Thoracic aorta (tissue), 2 donors: ENCODE measurements at places on chromosomes 7 and 10.

DNA sequence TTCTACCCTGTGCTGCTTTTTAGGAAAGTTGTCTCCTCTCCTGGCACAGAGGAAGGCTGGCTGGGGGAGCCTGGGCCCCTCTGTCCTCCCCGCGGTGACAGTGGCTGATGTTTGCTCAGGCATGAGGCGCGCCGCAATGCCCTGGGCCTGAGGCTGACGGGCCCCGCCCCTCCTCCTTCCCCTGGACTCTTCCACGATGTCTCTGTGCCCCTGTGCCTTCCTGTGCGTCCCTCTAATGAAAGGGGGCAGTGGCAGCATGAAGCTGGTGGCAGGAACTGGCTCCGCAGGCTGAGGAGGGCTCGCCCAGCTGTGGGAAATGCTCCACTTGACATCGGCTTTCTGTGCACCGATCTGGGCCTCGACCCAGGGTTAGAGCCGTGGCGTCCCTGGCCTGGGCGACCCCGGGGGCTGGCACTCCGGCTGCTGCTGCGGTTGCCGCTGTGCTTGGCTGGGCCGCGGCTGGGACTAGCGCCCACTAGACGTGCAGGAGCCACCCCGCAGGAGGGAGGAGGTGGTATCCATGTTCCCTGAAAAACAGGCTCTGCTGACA is 67.9 kb downstream of the ZNF680 start:
- DNase-seq = no peak

DNA sequence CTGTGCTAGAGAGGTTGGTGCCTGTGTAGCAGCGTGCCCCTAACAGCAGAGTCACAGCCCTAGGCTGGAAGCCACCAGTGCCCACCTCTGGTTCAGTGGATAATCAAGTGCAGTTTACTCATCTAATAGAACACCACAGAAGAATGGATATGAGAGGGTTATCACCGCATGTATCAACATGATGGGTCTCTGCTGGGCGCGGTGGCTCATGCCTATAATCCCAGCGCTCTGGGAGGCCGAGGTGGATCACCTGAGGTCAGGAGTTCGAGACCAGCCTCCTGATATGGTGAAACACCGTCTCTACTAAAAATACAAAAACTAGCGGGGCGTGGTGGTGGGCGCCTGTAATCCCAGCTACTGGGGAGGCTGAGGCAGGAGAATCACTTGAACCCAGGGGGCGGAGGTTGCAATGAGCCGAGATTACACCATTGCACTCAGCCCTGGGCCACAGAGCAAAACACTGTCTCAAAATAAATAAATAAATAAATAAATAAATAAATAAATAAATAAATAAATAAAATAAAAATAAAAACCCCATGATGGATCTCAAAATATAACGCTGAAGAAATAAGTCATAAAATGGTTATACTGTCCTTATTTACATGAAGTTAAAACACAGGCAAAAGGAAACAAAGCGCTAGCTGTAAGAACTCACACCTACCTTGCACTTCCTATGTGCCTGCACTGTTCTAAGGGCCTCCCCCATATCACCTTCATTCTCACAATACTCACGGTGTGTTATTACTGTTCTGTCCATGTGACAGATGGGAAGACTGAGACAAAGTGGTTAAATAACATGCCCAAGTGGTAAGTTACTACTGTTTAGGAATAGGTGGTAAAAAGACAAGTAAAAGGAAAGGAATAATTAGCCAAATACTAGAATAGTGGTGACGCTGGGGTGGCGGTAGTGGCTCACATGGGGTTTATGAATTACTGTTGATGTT is 70.9 kb downstream of the AMZ1 start:
- no peak for DNase-seq

DNA sequence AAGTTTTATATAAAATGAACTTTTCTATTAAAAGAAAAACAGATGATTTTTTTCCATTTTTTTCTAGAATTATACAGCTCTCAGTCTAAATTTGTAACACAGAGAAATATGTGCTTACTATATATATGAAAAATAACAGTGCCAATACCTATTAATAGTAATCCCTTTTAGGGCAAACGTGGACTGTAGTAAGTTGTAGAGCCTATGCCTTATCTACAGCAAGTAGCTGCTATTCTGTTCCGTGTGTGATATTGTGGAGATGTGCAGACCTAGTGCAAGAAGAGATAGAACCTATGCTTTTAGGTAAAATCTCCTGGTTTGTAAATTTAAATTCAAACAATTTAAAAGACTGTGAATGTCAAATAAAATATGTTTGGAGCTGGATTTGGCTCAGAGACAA is 72.9 kb downstream of the FAS start:
- DNase-seq = no peak

DNA sequence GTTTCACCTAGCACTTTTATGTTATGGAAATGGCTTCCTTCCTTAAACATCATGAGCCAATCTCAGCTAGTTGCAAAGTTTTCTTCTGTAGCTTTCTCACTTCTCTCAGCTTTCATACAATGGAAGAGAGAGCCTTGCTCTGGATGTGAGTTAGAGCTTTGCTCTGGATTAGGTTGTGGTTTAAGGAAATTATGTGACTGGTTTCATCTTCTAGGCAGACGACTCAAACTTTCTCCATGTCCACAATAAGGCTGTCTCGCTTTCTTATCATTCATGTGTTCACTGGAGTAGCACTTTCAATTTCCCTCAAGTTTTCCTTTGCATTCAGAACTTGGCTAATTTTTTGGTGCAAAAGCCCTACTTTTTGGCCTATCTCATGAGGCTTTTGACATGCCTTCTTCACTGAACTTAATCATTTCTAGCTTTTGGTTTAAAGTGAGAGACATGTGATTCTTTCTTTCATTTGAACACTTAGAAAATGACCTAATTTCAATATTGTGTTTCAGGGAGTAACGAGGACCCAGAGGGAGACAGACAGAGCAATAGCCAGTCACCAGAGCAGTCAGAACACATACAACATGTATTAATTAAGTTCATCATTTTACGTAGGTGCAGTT is 49.8 kb downstream of the CNOT4 start:
- no peak for DNase-seq

DNA sequence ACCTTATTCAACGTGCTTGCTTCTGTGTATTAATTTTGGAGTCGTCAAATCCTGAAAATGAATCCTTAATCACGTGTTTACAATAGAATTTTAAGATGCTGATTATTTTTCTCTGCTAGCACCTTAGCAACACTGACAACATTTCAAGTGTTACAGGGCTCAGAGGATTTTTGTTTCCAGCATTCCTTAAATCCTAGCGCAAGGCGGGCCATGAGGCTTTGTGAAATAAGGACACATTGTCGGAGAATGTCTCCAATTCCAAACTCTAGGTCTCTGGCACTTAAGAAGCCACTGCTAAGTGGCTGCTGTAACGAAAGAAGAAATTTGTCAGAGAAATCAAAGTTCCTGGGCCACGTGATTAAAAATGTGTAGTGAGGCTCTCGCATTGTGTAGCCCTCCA is 390.9 kb upstream of the CELF2 start:
- DNase-seq = no peak

DNA sequence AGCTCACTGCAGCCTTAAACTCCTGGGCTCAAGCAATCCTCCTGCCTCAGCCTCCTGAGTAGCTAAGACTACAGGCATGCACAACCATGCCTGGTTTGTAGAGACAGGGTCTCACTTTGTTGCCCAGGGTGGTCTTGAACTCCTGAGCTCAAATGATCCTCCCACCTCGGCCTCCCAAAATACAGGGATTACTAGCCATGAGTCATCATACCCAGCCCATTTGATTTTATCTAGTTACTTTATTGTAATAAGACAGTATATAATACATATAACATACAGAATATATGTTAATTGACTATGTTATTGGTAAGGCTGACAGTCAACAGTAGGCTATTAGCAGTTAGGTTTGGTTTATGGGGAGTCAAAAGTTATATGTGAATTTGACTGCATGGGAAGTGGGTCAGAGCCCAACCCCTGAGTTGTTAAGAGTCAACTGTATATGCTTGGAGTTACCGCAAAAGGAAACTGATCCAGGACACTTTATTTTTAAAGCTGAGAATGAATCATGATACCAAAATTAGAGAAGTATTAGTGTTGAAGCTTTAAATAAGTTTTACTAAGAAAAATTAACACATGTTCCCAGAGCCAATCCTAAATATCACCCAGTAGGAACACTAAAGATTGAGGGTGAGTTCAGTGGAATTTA is 20.7 kb upstream of the KMT2E start:
- DNase-seq = no peak

DNA sequence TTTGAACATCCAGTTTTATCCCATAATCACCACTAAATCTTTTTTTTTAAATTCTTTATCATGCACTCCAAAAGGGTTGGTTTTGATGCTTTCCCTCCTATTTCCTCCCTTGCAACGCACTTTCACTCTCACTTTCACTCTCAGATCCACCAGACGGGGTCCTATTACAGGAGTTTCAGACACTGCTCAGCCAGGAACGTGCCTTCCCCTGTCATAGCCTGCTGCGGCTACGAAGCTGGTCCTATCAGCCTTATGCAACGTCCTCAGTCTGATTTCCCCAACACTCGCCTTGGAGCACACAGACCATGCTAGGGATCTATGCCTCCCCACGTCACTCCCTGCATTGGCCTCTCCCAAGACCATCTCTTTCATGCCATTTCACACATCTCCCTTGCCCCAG is 23.4 kb downstream of the ZPBP start:
- DNase-seq = no peak

- no peak for DNase-seq
Observed at GRCh38 chr10:6343305-6344010, 140.7 kb downstream of the PFKFB3 start.

DNA sequence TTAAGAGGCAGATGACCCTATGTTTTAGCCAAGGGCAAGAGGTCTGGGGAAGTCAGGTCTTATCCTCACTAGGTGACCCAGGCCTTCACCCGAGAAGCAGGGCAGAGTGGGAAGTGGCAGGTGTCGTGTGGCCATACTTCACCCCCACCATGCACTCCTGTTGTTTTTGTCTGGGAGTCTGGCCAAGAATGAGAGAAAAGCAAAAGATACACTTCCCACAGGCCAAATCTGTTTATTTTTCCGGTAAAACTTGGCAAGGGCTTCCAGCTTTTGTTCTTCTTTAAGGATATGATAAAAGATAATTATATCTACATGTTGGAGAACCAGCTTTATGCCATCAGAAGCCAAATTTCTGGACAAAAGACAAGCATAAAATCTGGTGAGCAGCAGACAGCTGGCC is 137.4 kb upstream of the CDC14C start:
- DNase-seq = no peak

- DNase-seq = no peak
Observed at GRCh38 chr10:86362129-86362527, 4.5 kb downstream of the GRID1 start.

GRCh38 chr10:43049081-43049551 is 27.8 kb upstream of the RET start:
- no peak for DNase-seq

GRCh38 chr10:34254596-34254995 is 560.5 kb downstream of the PARD3 start:
- DNase-seq = no peak

DNA sequence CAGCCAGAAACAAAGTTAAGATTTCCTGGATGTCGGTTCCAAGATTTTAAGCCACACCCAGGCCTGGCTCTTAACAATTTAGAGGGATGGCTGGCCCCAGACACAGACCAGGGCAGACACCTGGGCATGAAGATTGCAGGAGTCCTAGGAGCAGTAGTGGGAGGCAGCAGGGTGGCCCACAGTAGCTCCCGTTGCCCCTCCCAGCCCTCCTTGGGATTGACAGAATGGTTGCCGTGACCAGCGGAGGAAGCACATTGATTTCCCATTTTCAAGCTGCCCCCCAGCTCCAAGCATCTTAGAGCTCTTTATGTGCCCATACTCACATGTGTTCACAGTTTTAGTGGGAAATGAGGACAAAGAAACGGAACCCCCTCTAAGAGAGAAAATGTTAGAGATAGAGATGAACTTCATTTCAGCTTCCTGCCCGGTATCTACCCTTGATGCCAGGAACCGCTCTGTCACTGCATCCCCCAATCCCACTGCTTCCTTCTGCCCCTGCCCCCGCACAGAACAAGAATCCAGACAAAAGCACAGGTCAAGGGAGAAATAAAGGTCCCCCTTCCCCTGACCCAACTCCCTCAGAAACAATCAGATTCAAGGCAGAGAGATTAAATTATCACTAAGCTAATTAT is 101.1 kb downstream of the PLXNA4 start:
- DNase-seq = no peak

DNA sequence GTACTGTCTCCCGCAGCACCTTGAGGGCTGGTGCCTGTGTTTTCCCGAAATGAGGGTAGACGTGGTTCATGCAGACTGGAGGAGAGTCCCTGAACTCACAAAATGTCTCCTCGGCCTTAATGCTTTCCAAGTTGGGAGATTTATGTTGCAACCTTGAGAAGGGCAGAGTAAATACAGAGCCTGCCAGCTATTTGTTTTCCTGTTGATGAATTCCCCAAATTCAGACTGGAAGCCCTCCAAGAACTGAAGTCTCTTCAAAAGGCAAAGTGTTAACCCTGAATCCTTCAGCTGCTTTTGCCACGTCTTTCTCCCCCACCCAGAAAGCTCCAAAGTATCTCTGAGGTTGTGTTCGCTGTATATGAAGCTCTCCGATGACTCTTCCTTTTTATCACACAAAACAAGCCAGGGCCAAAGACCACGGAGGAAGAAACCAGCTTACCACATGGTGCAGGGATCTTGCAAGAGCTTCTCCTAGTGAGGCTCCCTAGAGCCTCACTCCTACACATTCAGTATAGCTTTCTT is 254.7 kb upstream of the NFE2L3 start:
- DNase-seq = no peak

GRCh38 chr7:143222782-143223181 is 945 bp downstream of the TAS2R40 start:
- DNase-seq = no peak

GRCh38 chr7:121214657-121215056 is 114.1 kb upstream of the WNT16 start:
- DNase-seq = no peak

- DNase-seq = no peak
Observed at GRCh38 chr7:154503962-154504550, 451.9 kb downstream of the DPP6 start.

GRCh38 chr10:52481986-52482555 is 168.0 kb downstream of the DKK1 start:
- DNase-seq = no peak

DNA sequence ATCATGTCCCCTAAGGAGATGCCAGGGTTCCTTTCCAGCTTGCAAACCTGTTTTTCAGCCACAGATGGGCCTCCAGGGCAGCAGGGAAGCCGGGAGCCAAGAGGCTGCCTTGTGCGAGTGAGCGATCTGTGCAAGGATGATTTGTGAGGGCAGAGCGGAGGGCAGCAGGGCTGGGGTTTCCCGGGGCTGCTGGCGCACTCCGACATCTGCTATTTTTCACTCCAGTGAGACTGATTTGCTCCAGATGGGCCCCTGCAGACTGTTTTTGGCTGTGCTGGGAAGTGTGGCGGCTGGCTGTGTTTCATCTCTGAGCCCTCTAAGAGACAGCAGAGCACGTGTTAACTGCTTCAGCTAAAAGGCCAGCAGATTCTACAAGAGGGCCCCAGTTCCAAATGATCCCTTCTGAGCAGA is 466.2 kb downstream of the TYW1 start:
- no peak for DNase-seq
